Gastrocnemius medialis (tissue), 4 donors: ENCODE measurements at places on chromosomes 1 and 21. TPM values are rescaled to one million over a fixed set of nuclear protein-coding genes. Genes with fewer than 3 reads are reported as not detected.

DNA sequence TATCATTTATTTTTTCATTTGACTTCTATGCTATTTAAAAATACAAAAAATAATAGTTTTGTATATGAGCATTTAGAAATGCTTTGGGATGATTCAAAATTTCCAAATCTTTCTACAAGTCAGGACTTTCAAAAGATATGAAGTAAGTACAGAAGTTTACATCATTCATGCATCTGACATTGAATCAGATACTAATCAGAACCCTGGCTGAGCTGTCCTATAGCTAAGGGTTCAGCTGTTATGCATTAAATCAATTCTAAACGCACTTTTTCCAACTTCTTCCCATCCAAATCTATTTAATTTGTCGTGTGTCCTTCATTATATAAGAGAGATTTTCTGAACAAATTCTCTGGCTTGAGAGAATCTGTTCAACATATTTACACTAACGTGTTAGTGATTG, 779.4 kb downstream of the LTN1 start:
- no peaks in the 10 kb centered on the region for H3K36me3 ChIP-seq
- H3K4me1 ChIP-seq, result peaks cover 29% of the 10 kb centered on the region
- no peaks in the 10 kb centered on the region for H3K27me3 ChIP-seq
- H3K4me3 ChIP-seq, result no peak overlapping the region

- H3K27me3 ChIP-seq, result no peaks in the 10 kb centered on the region
- peaks cover 23% of the 10 kb centered on the region for H3K4me1 ChIP-seq
- H3K36me3 ChIP-seq, result no peaks in the 10 kb centered on the region
These were observed 2.2 kb downstream of the FBXO28 start for GRCh38 chr1:224116131-224116530.

DNA sequence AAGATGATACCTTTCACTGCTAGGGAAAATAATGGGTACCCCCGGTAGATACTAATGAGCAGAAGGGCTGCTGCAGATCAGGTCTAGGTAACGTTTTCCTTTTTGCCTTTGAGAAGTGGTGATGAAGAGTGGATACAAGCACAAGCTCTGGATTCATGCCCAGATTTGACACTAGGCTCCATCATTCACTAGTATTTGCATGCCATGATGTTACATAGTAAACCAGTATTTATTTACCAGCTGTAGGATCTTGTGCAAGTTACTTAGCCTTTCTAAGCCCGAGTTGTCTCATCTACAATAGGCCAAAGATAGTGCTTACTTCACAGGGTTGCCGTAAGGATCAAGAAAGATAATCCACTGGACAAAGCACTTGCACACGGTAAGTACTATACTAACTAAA, 14.2 kb downstream of the PTPN14 start:
- no peaks in the 10 kb centered on the region for H3K36me3 ChIP-seq
- peak overlapping the region; percentile 79 for H3K27ac ChIP-seq
- DNase-seq, result no peak
- H3K4me3 ChIP-seq, result no peak overlapping the region
- no peaks in the 10 kb centered on the region for H3K27me3 ChIP-seq
- peaks cover 61% of the 10 kb centered on the region for H3K4me1 ChIP-seq

DNA sequence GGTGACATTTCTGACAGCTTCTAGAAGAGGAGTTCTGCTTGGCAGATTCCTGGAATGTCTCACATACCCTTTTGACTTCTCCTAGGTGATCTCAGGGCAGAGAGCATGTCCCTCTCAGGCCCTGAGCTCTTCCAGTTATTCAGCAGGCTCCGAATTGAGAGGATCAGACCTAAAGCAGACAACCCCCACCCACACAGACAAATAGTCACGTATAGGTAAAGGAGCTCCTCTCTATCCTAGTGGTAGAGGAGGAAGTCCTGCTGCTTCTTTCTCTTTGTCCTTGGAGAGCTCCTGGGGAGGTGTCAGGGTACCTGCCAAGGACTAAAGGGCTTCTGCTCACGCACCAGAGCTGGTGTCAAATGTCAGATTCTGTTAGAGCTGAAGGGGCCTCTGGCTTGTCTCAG, 128.1 kb downstream of the IER5 start:
- H3K36me3 ChIP-seq, result no peaks in the 10 kb centered on the region
- DNase-seq, result no peak
- H3K4me3 ChIP-seq, result no peak overlapping the region
- no peaks in the 10 kb centered on the region for H3K4me1 ChIP-seq
- H3K27ac ChIP-seq, result no peak overlapping the region

CYYR1 gene
- total RNA-seq, result 14.8 TPM
